ENCODE measurements at places on chromosomes 6 and 20. TPM values are rescaled to one million over a fixed set of nuclear protein-coding genes. Genes with fewer than 3 reads are reported as not detected.

The ELOVL4 gene
- total RNA-seq: not detected

DNA sequence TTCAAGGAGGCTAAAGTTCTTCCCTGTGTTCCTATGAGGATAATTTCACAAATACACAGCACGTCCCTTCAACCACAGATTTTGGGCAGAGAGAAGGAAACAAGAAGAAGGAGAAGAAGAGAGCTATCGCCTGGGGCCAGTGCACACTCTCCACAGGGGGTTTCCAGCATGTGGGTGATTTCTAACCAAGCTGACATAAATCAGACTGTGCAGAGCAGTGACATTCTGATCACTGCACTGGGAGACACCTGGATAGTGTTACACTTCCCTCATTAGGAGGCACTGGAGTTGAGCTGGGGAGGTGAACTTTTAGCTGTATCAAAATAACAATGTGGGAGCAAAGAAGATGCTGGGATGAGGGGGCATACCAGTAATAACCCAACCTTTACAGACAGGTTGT lies 71.8 kb upstream of the CENPW start:
- DNase-seq: no peak

- DNase-seq: peak; percentile 66
Measured at GRCh38 chr6:105791583-105792318, 294.4 kb upstream of the PRDM1 start.

The GRM1 gene
- not detected for total RNA-seq

GRCh38 chr6:75747152-75747992 lies 1.7 kb upstream of the MYO6 start:
- DNase-seq: no peak

All from left lobe of liver (tissue), 2 donors.